LoVo (cell line): ENCODE measurements at places on chromosomes 7 and 10.

- no peak for DNase-seq
Observed at GRCh38 chr7:73679709-73680108, 3.5 kb downstream of the DNAJC30 start.

DNA sequence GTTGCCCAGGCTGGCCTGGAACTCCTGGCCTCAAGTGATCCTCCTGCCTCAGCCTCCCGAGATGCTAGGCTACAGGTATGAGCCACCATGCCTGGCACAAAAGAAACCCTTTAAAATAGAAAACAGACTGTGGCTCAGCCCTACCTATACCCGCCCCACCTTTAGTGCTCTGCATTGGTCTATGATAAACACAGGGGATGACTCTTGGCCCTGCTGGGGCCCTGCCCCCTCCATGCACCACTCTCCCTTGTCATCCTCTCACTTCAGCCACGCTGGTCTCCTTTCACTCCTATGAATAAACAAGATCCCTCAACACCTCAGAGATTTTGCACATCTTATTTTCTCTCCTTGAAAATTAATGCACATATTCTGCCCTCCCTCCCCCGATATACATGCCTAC, 251.4 kb upstream of the KLF14 start:
- DNase-seq, result no peak

DNA sequence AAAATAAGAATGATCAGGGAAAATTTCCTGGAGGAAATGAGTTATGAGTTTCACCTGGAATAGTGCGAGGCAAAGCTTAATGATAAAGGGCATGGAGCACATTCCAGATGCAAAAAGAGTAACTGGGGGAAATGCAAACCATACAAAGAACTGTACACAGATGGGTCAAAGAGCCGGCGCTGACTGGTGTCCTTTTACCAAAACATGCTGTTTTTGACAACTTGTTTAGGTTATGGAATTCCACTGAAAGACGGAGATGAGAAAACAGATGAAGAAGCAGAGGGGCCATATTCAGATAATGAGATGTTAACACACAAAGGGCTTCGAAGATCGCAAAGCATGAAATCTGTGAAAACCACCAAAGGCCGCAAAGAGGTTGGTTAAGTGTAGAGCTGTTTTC, 98.2 kb downstream of the REEP3 start:
- DNase-seq, result no peak

GRCh38 chr10:117260084-117260483, 19.2 kb downstream of the SLC18A2 start:
- no peak for DNase-seq

DNA sequence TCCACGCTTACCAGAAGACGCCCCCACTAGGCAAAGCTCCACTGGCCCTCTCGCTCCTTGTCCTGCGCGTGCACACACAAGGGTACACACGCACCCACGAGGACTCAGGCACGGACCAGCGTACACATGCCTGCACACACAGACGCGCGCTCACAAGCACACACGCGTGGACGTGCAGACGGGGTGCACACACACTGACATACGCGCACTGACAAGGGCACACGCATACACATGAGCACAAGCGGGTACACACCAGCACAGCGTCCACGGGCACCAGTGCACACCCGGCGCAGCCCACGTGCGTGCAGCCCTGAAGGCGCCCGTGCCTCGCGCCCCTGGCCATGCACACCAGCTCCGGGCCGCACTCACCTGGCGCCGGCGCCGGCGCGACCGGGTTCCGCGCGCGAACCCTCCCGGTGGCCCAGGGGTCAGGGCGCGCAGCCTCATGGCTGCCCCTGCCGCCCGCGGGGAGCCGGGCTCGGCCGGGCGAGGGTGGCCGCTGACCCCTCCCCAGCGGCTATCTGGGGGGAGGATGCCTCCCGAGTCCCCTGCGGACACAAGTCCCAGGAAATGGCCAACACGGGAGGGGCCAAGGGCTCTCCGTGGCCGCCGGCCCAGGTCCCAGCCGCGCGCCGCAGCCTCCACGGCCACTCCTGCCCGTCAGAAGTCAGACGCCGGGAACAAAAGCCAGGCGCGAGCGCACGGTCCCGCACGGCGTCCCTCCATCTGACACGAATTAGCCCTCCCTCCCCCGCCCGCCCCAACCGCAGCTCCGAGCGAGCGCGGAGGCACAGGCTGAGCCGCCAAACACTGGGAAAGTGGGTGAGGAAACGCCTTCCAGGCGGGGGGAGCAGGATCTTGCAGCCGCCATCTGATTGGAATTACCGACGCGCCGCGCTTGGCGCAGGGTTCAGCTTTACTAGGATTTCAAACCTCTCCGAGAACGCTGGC, 45.0 kb downstream of the TNS3 start:
- no peak for DNase-seq

GRCh38 chr7:2558629-2559282, at the start of gene IQCE:
Gene IQCE (plus strand): TSS chr7:2558979. CDS start chr7:2559182, 203 bp downstream.
- peak; percentile 95 for DNase-seq

DNA sequence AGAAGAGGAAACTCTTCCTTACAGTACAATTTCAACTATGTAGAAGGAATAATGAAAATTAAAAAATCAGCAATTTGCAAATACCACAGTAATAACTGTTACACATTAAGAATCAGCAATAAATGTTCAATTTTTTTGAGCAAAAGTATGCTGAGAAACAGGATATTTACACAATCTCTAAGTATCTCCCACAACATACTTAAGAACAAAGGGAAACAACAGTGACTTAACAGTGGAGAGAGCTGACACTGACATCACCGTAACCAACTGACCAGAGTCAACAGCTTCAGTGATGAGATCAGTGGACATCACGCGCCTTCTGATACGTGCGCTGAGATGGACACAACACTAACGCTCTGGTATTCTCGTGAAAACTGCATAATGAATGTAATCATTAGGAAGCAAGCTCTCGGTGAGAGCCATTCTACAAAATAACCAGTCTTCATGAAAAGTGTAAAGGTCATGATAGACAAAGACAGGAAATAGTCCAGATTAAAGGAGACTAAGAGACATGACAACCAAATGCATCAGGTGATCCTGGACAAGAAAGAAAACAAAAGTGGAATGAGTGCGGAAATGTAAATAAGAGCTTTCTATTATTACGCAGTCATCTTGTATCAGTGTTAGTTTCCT, 82.6 kb downstream of the PIP4K2A start:
- no peak for DNase-seq

GRCh38 chr7:31006857-31007256, 43.1 kb downstream of the GHRHR start:
- no peak for DNase-seq

DNA sequence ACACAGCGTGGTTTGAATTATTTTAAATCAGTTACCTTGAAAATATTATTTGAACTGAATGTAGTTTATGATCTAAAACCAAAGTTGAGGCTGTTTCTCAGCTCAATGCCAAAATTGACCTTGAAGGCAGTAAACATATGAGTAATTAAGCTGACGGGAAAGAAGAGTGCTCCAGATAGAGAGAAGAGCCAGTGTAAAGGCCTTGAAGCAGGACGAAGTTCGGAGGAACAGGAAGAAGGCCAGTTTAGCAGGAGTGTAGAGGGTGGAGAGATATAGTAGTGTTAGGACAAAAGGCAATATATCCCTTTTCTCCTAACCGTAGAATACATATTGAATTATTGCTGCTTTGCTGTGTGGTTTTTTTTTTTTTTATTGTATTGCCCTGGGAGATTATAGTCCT, 63.2 kb downstream of the CYP51A1 start:
- DNase-seq, result no peak

DNA sequence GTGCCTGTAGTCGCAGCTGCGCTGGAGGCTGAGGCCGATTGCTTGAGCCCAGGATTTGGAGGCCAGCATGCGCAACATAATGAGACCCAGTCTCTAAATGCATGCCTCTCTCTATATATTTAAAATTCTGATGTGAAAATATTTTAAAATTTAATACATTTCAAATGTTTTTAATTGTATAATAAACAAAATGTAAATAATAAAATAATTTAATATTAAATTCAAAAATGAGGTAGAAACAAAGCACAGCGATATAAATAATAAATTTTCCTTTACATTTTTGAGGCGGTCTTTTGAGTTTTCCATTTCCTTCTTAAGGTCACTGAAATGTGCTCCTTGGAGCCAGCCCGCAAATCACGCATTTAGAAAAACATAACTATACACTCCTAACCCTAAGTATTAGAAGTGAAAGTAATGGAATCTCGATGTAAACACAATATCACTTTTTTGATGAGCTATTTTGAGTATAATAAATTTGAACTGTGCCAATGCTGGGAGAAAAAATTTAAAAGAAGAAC, 523 bp upstream of the CDK1 start:
- DNase-seq, result no peak

DNA sequence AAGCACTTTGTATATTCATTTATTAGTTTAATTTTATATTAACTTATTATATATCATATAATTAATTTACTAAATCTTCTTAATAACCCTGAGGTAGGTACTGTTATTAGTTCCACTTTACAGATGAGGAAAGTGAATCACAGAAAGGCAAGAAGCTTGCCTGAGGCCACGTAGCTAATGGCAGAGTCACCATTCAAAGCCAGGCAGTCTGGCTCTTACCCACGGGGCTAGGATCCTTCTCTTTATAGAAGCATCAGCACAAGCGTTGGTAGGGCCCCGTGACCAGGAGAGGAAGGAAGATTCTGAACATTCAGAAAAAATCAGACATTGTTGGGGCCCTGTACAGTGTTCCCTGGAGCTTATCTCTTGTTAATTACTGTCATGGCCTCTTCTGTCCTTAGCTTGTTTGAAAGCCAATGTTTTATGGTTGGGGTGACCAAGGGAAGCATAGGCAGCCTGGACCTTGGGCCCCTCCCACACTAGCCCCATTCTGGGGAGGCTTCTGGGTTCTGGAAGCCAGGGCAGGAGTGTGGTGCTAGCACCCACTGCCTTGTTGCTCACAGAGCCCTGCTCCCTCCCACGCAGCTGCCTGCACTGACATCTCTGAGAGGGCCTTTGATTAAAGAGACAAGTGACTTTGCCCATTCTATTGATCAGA, 31.1 kb upstream of the SLF2 start:
- DNase-seq, result no peak
